ENCODE measurements at places on chromosomes 2 and 18.

GRCh38 chr2:222733846-222734702 is 62.6 kb downstream of the MOGAT1 start:
- no peak for DNase-seq

- no peak for DNase-seq
These were observed 25.5 kb upstream of the E2F6 start for GRCh38 chr2:11491348-11491933.

GRCh38 chr2:46002507-46002883 is 294.7 kb upstream of the EPAS1 start:
- no peak for DNase-seq

DNA sequence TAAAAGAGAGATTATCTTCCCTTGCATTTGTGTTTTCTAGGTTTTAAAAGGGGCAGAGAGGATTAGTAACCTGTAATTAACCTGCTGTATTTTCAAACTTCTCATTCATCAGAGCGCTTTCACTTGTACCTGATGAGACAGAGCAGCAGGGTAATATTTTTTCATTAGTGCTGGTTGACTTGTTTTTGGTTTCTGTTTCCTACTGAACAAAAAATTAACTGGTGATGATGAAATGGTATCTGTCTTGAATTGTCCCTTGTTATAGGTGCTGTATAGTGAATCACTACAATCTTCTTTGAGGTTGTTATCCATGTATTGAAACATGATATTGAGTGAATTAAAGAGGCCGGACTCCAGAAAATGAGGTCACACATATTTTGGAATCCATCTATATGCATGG is 37.9 kb downstream of the CDH20 start:
- no peak for DNase-seq

GRCh38 chr2:229715895-229716507 is 1.6 kb upstream of the DNER start:
- no peak for DNase-seq

DNA sequence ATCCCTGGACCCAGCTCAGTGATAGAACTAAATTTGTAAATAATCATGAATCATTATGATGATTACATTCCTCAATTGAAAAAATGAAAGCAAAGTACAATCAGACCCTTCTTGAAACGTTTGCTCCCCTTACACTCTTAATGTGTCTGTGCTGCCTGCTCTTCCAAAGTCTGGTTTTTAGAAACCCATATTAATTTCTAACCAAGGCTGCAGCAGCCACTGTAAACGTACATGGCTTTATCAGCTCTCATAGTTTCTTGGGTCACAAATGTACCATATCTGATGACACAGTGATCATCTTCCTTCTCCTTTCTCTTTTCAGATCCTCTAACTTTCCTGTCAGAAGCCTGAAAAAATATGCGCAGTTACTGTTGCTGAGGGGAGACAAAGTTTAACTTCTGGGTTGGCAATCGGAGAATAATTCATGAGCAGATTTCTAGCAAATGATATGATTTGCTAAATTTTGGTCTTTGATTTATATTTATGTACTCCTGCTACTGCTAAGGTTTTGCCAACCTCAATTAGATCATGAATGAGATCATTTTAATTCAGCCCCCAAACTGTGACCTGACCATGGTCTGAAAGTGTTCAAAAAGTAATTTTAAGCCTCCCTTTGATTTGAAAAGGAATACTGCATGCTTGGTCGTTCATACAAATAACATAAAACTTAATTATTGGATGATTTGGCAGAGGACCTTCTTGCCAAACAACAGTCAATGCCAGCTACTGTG is 12.3 kb downstream of the ZEB2 start:
- no peak for DNase-seq

DNA sequence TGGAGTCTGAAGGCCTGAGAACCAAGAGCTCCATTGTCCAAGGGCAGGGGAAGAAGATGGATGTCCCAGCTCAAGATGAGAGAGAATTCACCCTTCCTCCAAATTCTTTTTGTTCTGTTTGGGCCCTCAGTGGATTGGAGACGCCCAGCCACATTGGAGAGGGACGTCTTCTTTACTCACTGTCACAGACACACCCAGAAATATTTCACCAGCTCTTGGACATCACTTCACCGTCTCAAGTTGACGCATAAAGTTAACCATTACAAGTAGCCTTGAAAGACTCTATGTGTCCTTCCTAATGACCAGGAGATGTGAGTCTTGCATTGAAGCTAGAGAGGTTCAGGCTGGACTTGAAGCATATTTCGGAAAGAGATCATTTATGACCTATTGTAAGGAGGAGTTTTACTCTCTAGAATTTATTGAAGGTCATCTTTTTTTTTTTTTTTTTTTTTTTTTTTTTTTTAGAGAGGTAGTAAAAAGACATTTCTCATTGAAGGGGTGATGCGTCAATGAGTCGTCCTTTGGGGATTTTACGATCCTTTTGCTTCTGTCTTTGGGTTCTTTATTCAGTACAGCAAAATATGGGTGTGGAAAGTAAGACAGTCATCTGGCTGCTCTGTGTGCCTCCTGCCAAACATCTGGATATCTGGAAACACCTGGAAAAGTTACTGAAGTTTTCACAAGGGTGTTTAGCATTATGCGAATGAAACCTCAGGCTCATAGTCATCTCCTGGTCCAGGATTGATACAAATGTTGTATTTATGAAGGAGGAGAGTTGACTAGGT is 118.1 kb downstream of the PRPF40A start:
- no peak for DNase-seq

- DNase-seq = no peak
These were observed 16.6 kb downstream of the RBMS1 start for GRCh38 chr2:160477032-160477431.

DNA sequence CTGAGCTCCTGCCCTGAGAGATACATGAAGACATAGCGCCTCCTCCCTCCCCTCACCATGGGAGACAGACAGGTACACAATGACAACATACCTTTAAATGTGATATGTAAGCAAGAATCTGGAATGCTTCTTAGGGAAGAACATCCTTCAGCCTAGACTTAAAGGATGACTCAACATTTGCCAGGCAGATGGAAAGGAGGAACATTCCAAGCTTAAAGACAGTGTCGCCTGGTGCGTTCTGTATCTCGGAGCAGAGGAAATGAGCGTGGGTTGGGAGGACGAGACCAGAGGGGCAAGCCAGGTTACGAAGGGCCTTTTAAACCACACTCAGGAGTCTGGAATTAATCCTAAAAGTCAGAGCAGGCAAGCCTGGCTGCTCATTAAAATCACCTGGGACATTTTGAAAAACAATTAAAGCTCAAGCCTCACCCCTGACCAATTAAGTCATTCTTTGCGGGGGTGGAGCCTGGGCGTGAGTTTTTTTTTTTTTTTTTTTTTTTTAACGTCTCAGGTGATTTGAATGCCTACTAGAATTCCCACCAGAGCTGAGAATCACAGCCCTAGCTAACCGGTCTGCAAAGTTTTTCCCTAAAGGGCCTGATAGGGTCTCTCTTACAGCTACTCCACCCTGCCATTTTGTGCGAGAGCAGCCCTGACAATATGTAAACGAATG is 131.2 kb upstream of the SEC11C start:
- no peak for DNase-seq

- no peak for DNase-seq
These were observed 182.5 kb downstream of the PRKCE start for GRCh38 chr2:45833968-45834344.

- DNase-seq = no peak
These were observed 507 bp downstream of the CNNM4 start for GRCh38 chr2:96760986-96761832.

- DNase-seq = no peak
These were observed 95.9 kb upstream of the CELF4 start for GRCh38 chr18:37661478-37661877.

GRCh38 chr2:29104688-29105087 is 10.5 kb upstream of the CLIP4 start:
- no peak for DNase-seq

DNA sequence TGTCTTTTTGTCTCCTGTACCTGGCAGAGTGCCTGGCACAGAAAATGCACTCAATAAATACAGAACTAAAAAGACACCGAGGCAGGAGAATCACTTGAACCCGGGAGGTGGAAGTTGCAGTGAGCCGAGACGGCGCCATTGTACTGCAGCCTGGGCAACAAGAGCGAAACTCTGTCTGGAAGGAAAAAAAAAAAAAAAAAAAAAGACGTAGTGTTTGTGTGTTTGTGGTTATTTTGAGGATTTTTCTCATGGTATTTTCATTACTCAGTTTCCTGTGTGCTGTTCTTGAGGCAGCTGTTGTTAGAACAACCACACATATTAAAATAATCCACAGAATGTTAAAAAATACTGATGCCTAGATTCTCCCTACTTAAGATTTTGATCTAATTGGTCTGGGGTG is 519.2 kb upstream of the SPHKAP start:
- DNase-seq = no peak

- no peak for DNase-seq
These were observed 206.8 kb downstream of the VAPA start for GRCh38 chr18:10120622-10121021.

- no peak for DNase-seq
These were observed 41.5 kb upstream of the DSC1 start for GRCh38 chr18:31204166-31204565.

GRCh38 chr2:10467401-10467800 is 19.3 kb upstream of the ODC1 start:
- no peak for DNase-seq

DNA sequence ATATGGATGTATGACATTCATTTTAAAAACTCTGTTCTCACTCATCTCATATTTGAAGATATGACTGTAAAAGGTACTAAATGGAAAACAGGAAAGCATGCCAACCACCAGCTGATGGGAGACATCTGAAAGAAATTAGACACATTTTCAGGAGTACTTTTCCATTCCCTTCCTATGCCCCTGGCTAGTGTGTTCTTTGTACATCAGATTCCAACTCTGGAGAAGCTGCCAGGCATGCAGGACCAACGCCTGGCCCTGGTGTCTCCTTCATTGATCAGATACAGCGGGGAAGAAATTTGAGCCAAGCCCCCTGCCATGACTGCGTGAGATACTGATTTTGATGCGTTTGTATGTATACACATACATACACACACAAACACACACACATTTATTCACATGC is 599.0 kb upstream of the SYT4 start:
- no peak for DNase-seq

- DNase-seq = no peak
These were observed 115.2 kb downstream of the ZNF236 start for GRCh38 chr18:76937597-76937996.

DNA sequence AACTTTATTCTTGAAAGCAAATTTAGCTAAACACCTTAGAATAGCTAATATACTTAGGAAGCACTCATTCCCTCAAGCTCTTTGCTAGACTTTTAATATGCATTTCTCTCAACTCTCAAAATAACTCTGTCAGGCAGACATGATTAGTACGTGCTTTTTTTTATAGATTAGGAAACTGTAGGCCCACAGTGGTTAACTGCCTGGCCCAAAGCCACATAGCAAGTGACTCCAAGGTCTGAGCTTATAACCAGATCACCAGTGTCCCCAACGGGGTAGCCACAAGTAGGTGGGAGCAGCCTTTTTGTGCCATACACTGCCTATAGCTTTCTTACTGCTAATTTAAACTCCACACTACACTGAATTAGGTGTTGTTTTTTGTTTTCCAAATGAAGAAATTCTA is 576.8 kb downstream of the METTL4 start:
- DNase-seq = no peak

- no peak for DNase-seq
These were observed 9.0 kb upstream of the MATN3 start for GRCh38 chr2:20021405-20022009.

DNA sequence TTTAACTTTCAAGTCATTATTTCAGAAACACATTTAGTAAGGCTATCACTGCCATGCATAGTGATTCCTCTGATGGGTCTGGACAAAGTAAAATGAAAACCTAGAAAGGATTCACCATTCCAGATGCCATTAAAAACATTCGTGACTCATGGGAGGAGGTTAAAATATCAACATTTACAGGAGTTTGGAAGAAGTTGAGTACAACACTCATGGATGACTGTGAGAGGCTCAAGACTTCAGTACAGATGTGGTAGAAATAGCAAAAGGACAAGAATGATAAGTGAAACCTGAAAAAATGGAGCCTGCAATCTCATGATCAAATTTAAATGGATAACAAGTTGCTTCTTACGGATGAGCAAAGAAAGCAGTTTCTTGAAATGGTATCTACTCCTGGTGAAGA is 5.8 kb upstream of the TWSG1 start:
- no peak for DNase-seq

- DNase-seq = no peak
These were observed 129.1 kb upstream of the ALKAL2 start for GRCh38 chr2:417006-417405.

DNA sequence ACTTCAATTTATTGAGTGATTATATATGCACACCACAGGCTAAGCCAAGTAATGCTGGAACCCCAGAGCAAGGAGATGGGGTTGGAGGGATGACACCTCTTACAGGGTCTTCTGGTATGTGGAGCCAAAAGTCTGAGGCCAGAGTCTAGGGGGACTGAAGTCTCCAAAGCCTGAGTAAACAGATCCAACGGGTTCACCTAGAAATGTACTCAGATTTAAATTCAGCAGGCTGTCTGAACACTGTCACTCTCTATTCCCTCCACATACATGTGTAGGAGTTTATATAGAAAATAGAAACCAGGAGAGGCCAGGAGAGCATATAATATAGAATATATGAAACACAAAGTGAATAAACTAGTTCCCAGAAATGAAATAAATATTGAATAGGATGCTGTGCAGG is 76.1 kb downstream of the PPP1R1C start:
- no peak for DNase-seq

DNA sequence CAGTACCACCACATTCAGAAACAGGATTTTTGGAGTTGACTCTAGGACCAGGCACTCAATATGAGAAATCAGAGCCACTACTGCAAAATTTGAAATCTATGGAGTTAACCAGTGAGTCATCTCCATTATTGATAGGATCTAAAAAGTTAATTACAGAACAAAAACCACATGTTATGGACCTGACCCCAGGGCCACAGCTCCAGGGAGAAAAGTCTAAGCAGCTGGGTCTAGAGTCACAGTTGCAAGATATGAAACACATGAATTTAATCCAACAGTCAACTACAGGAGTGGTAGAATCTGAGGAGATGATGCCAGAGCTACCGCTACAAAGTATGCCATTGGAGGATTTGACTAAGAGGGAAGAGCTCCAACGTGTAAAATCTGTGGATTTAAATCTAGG is 13.4 kb upstream of the ZNF512 start:
- DNase-seq = no peak

- DNase-seq = no peak
These were observed 20.2 kb upstream of the GYPC start for GRCh38 chr2:126635736-126636135.

DNA sequence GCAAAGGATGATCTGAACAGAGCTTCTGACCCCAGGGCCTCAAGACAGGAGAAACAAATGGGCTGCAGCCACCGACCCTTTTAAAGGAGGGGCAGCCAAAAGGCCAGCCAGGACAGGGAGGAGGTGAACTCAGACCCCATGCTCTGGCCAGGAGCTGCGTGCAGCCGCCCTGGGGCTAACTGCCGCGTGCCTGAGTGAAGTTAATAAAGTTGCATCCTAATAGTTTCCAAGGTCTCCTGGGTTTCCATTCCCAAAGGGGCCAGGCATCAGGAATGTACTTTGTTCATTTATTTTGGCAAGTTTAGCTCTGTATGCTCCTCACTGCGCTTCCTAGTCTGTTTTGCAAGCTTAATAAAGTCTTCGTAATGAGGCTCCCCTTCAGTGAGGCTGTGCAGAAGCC is 60.7 kb downstream of the EN1 start:
- no peak for DNase-seq

Measured in NCI-H2171 (cell line).